ENCODE measurements at places on chromosomes 16 and 17.
A peak's percentile ranks its signal among the peaks of the same experiment; 100 is the strongest.

DNA sequence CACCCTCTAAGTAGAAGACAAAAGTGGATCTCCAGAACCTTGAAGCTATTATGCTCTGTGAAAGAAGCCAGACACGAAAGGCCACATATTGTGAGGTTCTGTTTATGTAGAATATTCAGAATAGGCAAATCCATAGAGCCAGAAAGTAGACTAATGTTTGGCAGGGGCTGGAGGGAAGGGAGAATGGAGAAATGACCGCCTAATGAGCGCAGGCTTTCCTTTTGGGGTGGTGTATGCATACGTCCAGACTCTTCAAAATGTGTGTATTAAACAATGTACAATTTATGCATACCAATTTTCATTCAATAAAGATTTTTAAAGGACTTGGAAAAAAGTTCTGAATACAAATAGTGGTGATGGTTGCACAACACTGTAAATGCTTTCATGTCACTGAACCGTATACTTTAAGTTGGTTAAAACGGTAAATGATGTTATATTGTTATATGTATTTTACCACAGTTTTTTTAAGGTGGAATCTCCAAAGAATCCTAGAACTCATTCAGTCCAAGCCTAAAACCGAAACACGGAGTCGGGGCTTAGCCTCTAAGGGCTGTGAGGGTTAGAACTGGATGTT, 397.4 kb downstream of the SOX9 start:
- no peak for DNase-seq

DNA sequence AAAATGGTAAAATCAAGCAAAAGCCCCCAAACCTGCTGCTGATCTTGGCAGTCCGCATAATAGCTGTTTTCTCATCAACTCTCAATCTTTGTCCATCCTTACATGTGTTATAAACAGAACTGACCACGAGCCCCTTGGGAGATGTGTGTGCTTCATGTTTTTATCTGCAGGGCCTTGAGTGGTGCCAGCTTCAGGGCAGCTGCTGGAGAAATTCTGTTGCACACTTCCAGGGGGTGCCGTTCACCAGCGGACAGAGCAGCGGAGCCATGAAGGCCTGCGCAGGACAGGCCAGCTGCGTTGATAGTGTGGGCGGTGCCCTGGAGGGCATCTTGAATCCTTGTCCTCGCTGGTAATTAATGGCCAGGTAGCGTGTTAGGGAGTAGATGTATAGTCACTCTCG, 20.1 kb downstream of the MPRIP start:
- DNase-seq = no peak

DNA sequence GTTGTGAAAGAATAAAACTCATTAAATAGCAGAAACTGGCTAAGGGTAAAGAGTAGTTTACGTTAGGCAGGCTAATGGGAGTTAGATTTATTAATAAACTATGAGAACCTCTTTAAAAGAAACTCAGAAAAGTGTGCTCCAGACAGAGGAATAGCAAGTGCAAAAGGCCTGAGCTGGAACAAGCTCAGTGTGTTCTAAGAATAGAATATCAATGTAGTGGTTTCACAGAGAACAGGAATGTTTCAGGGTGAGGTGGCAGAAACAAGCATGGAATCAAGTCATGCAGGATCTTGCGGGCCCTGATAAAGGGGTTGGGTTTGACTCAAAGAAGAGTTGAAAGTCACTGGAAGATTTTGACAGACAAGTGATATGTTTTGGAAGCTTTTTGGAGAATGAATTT, 164.0 kb upstream of the HS3ST3A1 start:
- DNase-seq = peak; percentile 23

DNA sequence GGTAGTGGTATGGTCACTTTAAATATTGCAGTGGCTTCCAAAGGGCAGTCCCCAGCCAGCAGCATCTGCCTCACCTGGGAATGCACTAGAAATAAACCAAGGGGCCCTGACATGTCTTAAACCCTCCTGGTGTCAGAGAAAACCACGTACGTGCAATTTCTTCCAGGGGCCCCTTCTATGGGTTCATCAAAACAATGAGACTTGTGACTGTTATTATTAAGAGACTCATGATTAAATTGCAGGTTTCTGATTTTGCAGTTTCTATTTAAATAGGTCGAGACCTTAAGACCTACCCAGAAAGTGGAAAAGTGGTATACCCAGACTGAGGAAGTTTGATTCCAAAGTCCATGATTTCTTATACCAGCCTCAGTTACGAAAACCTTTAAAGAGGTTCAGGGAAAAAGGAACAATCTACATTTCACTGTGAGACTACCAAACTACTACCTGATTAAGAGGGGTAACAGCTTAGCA, 746 bp upstream of the POLG2 start:
- DNase-seq = no peak

- no peak for DNase-seq
These were observed 12.7 kb upstream of the APPBP2 start for GRCh38 chr17:60538726-60539125.

DNA sequence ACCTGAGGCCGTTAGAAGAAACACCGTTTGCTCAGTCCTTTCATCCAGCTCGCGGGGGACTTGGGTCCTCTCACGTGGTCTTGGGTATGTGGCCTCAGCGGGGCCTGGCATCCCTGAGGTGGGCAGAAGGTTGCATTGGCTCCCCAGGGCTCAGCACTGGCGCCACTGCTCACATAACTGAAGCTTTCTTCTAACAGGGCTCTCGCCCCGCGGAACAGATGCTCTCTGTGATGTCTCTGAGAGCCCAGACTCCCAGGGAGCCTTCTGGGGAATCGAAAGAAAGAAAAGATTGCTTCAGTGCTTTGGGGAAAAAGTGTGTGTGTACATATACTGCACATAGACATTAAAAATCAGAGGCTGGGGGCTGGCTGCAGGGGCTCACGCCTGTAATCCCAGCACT, 10.1 kb downstream of the MGRN1 start:
- DNase-seq = no peak

DNA sequence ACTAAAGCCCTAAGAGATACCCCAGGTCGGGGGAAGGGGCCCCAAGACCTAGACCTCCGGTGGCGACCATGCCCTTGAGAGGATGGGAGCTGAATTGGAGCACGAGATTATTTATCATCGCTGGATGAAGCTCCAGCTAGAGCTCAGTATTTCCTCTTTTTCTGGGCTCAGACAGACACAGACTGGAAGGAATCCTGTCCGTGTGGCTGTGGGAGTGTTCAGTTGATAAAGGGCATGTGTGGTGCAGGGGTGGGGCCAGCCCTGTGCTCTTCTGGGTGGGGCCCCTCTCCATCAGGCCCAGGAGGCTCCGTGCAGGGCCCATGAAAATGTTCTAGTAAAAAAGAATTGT, 6.3 kb upstream of the CBX4 start:
- DNase-seq = no peak

DNA sequence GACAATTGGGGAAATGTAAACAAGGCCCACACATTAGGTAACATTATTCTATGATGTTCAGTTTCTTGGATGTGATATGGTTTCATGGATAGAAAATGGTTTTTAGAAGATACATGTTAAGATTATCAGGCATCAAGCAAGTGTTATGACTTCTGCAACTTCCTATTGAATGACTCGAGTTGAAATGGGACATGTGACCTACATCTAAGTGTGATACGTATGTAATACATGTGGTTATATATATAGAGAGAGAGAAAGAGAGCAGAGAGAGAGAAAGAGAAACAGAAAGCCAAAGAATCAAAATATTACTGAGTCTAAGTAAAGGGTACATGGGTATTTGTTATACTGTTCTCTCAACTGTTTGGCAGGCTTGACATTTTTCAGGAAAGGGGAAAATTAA, 1.7 kb downstream of the TMEM170A start:
- DNase-seq = no peak

DNA sequence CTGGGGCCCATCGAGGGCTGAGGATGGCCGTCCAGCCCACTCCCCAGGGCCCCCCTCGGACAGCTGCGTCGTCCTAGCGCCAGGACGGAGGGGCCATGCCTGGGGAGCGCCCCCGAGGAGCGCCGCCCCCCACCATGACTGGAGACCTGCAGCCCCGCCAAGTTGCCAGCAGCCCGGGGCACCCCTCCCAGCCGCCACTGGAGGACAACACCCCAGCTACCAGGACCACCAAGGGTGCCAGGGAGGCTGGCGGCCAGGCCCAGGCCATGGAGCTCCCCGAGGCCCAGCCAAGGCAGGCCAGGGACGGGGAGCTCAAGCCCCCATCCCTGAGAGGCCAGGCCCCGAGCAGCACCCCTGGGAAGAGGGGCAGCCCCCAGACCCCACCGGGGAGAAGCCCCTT, 25.7 kb upstream of the ZFPM1 start:
- no peak for DNase-seq

DNA sequence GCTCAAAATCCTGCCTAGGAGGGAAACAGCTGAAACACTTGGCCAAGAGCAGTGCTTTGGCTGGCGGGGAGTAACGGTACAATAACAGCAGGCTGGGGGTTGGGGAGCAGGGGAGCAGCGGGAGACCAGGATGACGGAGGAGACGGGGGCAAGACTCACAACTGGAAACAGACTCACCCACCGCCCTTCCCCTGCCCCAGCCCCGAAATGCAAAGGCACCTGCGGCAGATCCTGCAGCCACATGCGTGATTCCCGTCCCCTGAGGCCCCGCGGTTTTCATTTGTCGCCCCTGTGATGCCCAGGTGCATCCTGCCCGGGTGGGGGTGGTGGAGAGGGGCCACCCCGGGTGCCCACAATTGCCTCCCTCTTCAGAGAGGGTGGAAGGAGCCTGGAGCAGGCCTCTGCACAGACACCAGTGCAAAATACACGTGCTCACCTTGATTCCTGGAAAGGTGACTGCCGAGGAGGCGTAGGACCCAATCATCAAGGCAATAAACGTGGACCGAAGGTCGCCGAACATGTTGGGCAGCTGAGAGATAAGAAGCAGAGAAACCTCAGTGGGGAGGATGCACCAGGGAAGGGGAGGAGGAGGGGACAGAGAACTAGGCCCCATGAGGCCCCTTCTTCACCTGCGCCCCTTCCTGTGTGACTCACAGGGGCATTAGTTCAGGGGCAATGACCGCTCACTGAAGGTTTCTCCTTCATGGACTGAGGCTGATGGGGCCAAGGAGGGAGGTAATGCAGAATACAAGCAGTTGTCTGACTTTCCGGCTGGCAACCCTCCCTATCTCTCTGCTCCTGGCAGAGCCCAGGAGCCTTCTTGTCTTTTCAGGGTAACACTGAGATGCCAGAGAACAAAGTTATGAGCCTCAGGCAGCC, 30.4 kb upstream of the PITPNA start:
- no peak for DNase-seq

DNA sequence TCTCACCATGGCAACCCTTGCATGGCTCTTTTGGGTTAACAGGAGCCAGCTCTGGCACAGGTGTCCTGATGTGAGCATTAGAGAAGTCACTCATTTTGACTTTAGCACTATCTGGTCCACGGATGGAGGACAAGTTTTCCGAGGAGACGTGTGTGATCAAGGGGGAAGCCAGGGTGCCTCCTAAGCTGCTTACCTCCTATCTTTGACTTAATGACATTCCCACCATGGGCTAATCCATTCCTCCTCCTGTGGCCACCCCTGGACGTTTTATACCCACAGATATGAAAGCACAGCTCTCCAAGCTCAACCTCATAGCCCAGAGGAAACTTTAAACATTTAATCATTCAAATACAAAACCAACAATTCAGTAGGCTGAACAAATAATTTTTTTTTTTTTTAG, 18.8 kb downstream of the MPP2 start:
- no peak for DNase-seq

- DNase-seq = no peak
These were observed 40.7 kb upstream of the MAP3K14 start for GRCh38 chr17:45357364-45357997.

GRCh38 chr17:46851029-46851741, at the start of gene WNT9B:
WNT9B (plus strand) TSS chr17:46851583; CDS start chr17:46851639, 56 bp downstream.
- DNase-seq = no peak

GRCh38 chr17:32320847-32321246, 21.1 kb downstream of the C17orf75 start:
- DNase-seq = no peak

- DNase-seq = no peak
These were observed 16.0 kb downstream of the VAC14 start for GRCh38 chr16:70784692-70785555.

GRCh38 chr17:42424991-42425610, 2.0 kb upstream of the CAVIN1 start:
- DNase-seq = no peak

GRCh38 chr16:77807-78443, at the start of gene MPG:
MPG (plus strand) TSS chr16:78225; CDS start chr16:78310, 85 bp downstream.
- no peak for DNase-seq

GRCh38 chr17:44314869-44315661, 6.7 kb downstream of the RUNDC3A start:
- DNase-seq = no peak

GRCh38 chr17:81253358-81254131, 14.4 kb downstream of the NDUFAF8 start:
- no peak for DNase-seq

- DNase-seq = no peak
These were observed 681 bp downstream of the USP43 start for GRCh38 chr17:9645851-9646545.

- no peak for DNase-seq
These were observed 258.7 kb downstream of the MRTFB start for GRCh38 chr16:14329727-14330350.

GRCh38 chr17:48181653-48182052, 74.1 kb downstream of the SNX11 start:
- DNase-seq = no peak

- DNase-seq = no peak
These were observed 56.5 kb downstream of the RNF213 start for GRCh38 chr17:80316927-80317705.

- DNase-seq = peak; percentile 65
These were observed 181.2 kb upstream of the AXIN2 start for GRCh38 chr17:65742403-65743307.

GRCh38 chr16:29745121-29745852, 503 bp downstream of the C16orf54 start:
- no peak for DNase-seq

- no peak for DNase-seq
These were observed 27.4 kb downstream of the STH start for GRCh38 chr17:46026166-46027047.

DNA sequence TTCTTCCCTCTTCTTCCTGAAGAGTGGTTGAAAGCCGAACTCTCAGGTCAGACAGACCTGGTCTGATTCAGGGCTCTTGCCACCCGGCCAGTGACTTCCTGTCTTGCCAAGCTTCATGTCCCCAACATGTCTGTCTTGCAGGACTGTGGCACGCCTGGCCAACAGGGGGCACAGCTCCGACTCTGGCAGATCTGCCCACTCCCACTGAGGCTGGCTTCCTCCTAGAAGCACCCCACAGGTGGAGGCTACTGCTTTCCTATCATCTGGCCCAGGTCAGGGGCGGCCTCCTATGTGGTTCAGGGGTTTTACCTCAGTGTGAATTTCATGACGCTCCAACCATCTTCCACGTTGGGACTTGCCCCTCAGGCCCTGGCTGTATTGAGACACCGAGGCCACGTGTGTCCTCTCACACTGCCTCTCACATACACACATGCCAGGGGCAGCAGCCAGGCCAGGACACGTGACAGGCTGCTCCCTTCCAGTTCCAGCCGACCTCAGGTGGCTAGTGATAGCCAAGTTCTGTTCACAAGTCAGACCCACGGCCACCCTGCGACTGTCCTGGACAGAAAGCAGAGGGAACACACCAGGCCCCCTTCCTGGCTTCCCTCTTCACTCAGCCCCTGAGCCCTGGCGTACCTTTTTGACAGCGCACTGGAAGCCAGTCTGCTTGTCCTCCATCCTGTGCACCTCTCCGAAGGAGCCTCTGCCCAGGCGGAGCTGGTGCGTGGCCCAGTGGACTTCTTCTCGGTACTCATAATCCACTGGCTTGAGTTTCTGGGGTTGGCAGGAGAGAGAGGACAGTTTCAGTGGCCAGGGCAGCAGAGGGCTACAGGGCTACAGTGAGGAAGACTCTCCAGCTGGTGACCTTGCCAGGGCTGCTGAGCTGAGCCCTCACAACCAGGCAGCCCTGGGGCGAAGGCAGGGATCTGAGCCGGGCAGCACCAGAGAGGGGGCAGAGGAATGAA, 22.6 kb upstream of the SPATA32 start:
- no peak for DNase-seq

Measured in non-pigmented ciliary epithelial cell (primary cell).